ENCODE measurements at places on chromosomes 13 and 19. TPM values are rescaled to one million over a fixed set of nuclear protein-coding genes. Genes with fewer than 3 reads are reported as not detected.
A peak's percentile ranks its signal among the peaks of the same experiment; 100 is the strongest.

GRCh38 chr13:109968876-109969577 lies 182.6 kb upstream of the IRS2 start:
- DNase-seq, result no peak

GRCh38 chr19:55257461-55258420 lies 1.1 kb downstream of the PPP6R1 start:
- peak; percentile 35 for DNase-seq

GRCh38 chr19:9148697-9149096 lies 8.5 kb downstream of the ZNF317 start:
- no peak for DNase-seq

GRCh38 chr13:20974981-20975585 lies 72.5 kb upstream of the XPO4 start:
- DNase-seq, result no peak

GRCh38 chr13:47420020-47420419 lies 523.2 kb upstream of the HTR2A start:
- no peak for DNase-seq

GRCh38 chr19:55088021-55088451 lies 12.4 kb downstream of the EPS8L1 start:
- DNase-seq, result no peak

GRCh38 chr13:97914540-97914939 lies 38.9 kb upstream of the IPO5 start:
- no peak for DNase-seq

GRCh38 chr19:18280247-18281081 lies 958 bp downstream of the JUND start:
- peak; percentile 74 for DNase-seq

- DNase-seq, result no peak
These were observed 237.4 kb downstream of the RGCC start for GRCh38 chr13:41694545-41695301.

DNA sequence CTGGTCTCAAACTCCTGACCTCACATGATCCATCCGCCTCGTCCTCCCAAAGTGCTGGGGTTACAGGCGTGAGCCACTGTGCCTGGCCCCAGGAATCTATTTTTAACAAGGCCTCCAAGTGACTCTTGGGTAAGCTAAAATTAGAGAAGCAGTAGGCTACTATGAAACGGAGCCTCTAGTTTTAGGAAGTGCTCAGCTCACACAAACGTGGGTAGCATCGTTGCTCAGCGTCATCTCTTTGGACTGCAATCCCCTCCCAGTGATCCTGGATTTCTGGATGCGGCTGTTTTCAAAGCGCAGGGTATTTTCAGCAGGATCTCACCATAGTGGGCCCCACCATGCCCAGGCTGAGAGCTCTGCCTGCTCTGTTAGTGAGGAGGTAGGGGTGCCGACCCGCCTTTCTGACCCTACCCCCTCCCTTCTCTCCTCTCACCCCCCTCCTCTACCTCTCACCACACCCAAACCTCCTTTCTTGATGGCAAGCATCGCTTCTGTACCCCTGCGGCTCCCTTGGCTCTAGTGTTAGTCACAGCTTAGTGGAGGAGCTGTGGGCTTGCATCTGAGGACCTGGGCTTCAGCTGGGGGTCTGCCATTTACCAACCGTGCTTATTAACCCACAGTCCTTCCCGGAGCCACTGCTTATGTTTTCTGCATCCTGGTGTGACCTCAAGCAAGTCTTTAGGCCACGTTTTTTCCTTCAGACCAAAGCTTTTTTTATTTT lies 34.2 kb downstream of the GJA3 start:
- no peak for DNase-seq

DNA sequence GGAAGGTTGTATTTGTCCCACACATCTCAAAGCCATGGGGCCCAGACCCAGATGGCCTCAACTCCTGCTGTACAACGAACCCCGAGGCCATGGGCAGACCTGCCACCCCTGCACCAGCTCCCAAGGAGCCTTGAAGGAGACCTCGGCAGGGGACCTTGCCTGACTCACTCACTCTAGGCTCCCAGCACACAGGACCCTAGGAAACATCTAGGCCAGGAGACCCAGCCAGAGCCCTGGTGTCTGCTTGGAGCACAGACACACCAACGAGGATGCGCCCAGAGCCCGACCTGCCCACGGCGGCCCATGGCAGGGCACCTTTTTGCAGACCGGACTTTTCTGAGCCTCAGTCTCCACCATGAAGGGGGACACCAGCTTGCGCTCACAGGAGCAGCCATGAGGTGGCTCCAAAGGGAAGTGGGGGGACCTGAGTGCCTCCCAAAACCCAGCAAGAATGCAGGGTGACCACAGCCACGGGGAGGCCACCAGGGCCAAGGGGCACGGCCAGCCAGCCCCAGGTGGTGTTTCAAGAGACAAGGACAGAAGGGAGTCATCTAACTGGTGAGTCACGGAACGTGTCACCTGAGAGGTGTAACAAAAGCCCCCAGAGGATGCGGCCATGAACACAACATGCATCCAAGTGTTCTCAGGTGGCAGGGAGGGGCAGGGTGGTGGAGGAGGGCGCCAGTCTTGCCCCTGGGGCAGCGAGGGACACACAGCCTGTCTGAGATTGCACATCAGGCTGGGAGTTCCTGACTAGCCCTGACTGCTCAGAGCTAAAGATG lies 4.9 kb upstream of the CERS1 start:
- no peak for DNase-seq

DNA sequence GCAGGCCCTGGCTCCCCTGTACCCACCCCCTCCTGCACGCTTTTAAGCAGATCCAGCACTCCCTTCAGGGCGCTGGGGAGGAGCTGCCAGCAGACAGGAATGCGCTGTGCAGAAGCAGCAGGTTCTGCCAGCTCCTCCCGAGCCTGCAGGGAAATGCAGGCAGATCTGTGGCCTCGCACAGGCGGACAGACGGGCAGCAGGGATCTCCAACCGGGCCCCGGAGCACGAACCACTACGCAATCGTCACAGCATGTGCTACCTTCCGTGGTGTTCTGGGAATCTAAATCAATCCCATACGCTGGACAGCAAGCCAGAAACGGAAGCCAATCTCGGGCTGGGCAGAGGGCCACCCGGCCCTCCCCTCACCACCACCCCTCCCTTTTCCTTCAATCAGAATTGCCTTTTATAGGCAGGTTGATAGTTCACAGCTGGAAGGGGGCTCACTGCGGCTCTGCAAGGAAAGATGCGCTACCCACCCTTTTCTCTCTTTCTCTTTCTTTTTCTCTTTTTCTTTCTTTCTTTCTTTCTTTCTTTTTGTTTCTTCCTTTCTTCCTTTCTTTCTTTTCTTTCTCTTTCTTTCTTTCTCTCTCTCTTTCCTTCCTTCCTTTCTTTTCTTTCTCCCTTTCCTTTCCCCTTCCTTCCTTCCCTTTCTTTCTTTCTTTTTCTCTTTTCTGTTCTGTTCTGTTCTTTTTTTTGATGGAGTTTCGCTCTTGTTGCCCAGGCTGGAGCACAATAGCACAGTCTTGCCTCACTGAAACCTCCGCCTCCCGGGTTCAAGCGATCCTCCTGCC lies 99.9 kb downstream of the GNG7 start:
- no peak for DNase-seq

- no peak for DNase-seq
These were observed 91.8 kb downstream of the TUBGCP3 start for GRCh38 chr13:112496166-112496565.

GRCh38 chr19:17889609-17890214 lies 18.0 kb downstream of the SLC5A5 start:
- no peak for DNase-seq

- DNase-seq, result no peak
These were observed 1.5 kb downstream of the MYPOP start for GRCh38 chr19:45900738-45901431.

GRCh38 chr13:77328819-77329132 lies 1.9 kb upstream of the MYCBP2 start:
- no peak for DNase-seq

DNA sequence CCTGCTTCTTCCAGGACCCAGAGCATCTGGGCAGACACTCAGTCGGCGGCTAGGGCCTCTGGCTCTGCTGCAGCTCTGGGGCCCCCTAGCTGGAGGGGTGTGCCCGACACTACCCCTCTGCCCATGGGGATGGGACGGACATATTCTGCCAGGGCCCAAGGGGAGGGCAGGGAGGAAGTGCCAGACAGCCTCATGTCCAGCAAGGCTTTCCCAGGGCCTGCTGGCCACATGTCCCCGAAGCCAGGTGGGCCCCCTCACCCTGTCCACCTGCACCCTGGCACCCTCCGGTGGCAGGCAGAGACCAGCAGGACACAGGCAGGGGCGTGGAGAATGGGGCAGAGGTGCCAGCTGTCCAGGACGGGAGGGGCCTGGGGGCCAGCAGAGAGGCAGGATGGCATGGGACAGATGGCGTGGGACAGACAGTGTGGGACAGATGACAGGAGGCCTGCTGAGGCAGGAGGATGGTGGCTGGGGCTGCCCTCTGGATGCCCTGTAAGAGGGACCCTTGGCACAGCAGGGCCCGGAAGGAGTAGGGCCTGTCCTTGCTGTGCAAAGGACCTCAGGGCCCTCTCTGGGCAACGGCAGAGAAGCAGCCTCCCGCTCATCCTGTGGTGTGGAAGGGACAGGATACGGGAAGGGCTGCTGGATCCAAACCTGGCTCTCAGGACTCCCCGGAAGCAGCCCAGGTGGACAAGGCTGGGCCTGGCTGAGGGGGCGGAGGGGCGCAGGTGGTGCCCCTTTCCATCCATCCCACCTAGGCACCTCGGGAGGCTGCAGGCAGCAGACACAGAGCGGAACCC lies 29.1 kb downstream of the CEBPG start:
- DNase-seq, result no peak

GRCh38 chr13:110162053-110162452 lies 144.9 kb downstream of the COL4A1 start:
- no peak for DNase-seq

ACTMAP gene
- total RNA-seq, result 5.5 TPM

RFPL4AL1 gene
- total RNA-seq, result not detected

SLITRK6 gene
- not detected for total RNA-seq

HIPK4 gene
- not detected for total RNA-seq

NTF4 gene
- not detected for total RNA-seq

NCCRP1 gene
- total RNA-seq, result not detected

ACTL9 gene
- not detected for total RNA-seq

GRIN2D gene
- total RNA-seq, result not detected

TNNT1 gene
- total RNA-seq, result not detected

MBD3L3 gene
- total RNA-seq, result not detected
